ENCODE measurements at places on chromosomes 1 and 21.

DNA sequence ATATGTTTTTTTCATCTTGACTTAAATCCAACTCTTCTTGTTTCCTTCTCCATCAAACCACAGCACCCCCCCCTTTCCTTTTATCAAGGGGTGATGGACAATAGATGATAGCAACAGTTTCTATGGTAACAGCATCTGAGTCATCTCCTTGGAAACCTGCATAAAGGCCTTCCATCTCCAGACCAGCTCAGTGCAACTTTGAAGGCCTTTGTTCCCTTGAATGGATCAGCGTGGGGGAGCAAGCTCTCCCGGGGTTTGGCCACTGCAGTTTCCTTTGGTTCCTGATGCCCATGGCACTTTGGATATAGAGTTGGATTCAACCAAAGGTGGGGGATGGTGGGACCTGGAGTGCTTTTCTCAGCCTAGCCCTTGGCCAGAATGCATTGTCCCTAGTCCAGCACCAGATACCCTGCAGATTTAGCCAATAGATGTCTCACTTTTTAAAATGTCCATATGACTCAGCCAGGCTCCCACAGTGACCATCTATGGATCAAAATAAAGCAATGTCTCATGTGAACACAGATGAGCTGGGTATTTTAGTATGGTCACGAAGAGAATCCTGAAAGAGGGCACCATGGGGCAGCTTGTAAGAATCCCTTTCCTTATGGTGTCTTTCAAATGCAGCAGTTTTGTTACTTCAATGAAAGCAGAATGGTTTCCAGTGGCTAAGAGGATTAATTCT lies 127.7 kb downstream of the SPATA46 start:
- DNase-seq: no peak

DNA sequence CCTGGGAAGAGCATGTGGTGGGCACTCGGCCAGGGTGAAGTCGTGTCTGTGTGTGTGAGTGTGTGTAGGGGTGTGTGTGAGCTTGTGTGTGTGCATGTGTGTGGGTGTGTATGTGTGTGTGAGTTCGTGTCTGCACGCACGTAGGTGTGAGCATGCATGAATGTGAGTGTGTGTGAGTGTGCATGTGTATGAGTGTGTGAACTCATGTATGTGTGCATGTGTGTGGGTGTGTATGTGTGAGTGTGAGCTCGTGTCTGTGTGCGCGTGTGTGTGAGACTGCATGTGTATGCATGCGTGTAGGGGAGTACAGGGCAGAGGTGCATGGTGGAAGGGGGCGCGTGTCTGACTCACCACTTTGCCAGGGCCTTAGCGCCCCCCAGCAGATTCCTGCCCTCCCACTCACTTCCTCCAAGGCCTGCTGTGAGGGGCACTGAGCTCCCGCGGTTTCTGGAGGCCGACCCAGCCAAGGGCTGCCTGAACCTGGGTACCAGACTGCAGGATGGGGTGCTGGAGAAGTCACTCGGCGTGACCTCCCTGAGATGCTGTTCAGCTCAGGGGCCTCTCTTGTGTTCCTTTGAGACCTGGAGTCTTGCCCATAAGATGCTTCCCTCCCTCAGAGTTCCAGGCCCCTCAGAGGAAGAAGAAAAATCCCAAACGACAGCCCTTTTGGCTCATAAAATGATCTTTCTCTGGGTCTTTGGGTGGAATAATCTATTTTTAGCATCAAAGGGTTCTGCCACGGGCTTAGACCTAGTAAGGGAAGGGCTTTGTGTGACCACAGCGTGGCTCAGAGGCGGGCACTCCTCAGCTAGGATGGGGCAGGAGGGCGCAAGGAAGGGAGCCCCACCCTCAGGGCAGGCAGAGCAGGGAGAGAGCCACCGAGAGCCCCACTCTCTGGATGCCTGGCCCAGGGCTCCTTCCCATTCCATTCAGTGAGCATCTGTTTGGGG lies 41.1 kb upstream of the RUNX3 start:
- DNase-seq: peak; percentile 52

DNA sequence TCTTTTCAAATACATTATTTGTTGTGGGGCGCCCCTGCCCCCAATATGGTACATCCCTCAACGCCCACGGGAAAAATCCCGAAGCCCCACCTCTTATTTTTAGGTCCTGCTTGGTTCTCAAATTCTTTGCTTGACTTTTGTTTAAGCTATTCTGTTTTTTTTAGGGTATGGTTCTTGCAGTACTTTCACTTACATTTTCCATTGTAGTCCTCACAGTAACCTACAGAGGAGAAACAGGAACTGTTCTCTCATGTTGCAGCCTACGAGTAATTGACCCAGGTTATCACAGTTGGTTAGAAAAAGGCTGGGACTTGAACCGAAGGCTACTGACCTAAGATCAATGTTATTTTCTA lies 697 bp upstream of the C21orf91 start:
- no peak for DNase-seq

DNA sequence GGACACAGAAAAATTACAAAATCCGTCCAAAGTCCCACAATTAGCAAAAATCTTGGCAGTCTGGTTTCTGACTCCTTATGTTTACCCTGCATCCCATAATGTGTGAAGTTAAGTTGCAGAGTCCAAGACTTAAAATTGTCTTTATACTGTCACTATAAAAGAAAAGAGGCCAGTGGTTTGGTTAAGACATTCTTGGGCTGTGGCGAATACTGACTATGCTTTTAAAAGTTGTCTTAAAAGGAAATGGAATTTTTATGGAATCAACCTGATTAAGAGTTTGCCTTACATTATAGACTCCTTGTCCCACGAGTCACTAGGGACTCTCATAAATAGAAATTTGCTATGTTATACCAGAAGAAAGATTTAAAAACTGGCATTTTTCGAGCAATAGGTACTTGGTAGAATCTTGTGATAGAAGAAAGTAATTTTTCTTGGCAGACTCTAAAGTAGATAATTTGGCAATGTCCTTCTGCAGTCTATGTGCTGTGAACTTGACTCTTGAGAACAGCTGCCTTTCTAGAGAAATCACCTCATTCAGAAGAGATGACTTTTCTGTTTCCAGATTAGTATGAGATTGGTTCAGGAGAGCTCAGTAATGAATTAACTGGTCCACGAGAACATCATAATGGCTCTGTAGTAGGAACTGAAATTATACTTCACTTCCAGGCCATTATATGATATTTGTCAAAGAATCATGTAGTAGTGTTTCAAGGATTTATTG lies 31.8 kb downstream of the NTNG1 start:
- DNase-seq: peak; percentile 34

- no peak for DNase-seq
Measured at GRCh38 chr1:5765997-5766913, 226.0 kb downstream of the NPHP4 start.

DNA sequence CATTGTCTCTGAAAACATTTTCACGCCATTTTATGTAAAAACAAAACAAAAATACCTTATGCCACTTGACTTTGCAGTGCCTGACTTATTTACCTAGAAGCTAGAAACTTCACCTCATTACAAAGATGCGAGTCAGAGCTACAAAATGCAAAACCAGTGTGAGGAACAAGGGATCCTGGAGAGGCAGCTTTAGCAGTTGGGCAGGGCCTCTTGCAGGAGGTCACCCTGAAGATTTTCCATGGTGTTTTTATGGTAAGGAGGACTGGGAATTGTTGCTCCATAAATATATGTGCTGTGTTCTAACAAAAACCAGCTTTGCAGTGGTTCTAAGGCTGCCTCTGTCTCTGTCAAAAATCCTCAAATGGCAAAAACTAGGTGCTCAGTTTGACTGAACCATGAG lies 36.4 kb upstream of the TARBP1 start:
- DNase-seq: no peak

DNA sequence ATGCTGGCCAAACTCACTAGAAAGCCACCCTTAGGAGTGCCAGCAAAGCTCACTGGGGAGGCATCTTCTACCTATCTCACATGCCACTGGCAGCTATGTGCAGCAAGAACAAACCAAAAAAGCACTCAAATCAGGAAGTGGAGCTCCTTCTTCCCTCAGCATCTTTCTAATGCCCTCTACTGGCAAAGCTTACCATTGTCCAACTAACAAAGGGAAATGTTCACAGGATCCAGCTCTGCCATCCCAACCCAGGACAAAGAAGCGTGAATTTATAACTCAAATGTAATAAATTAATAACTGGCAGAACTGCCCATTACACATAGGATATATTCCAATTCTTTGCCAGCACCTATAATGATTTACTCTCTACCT lies 38.9 kb downstream of the LEPR start:
- peak; percentile 29 for DNase-seq

GRCh38 chr1:42164551-42165420 lies at the start of gene GUCA2A:
Gene GUCA2A (minus strand): TSS chr1:42164745. CDS start chr1:42164712, 33 bp downstream.
- DNase-seq: no peak

DNA sequence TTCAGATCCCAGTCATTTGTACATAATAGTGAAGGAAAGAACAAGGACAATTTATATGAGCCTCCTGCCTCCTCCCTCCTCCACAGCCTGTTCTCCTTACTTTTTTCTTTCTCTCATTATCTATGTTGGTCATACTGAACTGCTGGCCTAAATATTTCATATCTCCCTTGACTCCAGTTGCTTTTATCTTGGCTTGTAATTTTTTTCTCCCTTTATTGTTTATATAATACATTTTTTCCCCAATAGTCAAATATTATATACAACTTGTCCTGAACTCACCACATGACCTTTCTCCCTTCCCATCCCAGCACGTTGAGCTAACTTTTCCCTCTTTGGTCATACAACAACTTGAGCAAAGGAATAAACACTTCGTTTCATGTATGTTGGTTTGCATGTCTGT lies 752.1 kb downstream of the LTN1 start:
- peak; percentile 9 for DNase-seq

DNA sequence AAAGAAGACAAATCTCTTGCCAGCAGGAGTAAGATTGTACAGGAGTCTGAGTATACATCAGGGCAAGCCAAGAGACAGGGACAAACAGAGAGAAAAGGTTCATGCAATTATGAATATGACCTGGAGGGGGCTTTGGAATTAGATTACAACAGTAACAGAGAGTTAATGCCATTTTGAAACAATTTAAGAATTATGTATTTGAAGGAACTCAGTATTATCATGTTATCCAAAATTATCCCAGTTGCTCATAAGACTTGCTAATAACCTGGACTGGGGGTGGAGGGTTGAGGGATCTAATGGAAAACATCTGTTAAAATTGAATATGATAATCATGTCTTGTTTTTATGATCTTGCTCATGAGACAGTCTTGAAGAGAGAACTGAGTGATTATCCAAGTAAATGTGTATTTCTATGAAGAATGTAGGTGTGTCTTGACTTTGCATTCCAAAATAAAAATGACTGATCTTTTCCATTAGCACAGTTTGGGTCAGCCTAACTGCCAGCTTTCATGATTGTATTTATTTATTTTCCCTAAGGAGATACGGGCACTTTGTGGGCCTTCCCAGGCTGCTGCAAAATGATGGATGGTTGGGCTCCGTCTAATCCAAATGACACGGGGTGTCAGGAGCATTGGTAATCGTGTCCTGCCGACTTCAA lies 117.7 kb downstream of the ERG start:
- peak; percentile 41 for DNase-seq

DNA sequence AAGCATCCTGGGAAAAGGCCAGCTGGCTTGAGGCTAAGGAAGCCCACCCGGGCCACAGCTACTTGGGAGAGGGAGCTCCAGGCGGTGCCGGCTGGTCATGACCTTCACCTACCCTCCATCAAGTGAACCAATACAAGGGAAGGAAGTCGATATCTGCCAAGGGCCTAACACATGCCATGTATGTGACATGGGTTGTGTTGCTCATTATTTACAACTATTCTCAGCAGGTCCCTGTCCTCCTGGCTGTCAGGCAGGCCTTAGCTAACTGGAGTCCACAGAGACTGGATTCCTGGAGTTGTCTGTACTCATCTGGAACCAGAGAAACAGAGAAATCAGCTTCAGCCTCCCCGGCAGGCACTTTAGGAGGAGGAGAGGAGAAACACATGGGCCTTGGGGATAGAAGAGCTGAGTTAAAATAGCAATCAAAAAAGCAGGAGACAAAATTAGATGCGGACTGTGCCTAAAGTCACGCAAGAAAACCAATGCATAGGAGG lies 15.7 kb downstream of the TCEA3 start:
- no peak for DNase-seq

DNA sequence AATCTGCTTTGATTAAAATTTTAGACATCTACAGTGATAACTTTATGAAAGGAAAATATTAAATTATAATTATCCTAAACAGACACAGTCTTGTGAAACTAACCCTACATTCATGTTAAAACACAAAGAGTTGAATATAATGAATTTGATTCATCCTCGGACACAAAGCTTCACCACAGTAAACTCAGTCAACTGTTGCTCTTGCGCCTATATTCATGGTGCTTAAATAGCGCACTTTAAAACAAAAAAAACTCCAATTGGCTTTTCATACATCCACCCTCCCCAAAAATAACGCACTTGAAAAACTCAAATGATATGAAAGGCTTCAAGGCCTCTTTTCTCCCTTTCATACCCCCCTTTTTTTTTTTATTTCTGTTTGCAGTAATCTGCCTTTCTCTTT lies 260.3 kb downstream of the FAF1 start:
- DNase-seq: no peak

DNA sequence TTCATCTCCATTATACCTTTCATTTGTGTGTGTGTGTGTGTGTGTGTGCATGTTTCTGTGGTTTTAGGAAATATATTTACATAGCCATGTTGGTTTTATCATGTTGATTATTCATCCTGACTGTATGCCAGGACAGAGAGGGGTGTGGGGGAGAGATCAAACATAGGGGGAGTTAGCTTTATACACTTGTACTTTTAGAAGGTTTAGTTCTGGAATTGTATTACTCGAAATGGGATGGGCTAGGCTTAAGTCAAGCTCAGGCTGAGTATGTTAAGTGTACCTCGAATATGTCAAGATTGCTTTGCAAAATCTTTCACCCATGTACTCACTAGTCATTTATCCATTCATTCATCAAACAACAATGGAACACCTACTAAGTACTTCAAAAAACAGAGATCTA lies 123.3 kb downstream of the HMCN1 start:
- peak; percentile 55 for DNase-seq

DNA sequence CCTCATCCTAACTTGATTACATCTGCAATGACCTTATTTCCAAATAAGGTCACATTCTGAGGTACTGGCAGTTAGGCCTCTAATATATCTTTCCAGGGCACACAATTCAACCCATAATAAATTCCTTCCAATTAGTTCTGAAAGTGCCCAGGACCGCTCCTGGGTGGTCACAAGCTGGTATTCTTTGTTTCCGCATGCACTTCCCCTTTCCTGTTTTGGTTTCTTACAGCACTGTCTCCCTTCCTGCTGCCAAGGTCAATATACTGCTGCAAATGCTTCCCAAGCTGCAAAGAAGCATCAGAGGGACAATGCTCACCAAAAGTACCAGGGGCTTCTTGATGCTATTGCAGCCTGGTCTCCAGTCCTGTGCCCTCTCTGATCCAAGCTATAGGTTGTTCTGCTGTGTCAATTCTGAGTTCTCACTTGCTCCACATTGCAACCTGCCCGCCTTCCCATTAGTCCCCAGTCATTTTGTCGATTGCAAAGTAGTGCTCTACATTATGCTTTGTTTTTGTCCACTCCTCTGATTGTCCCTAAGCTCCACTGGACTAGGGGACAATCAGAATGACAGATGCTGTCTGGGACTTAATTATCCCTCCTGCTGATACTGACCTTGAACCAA lies 13.9 kb upstream of the XPR1 start:
- DNase-seq: no peak

DNA sequence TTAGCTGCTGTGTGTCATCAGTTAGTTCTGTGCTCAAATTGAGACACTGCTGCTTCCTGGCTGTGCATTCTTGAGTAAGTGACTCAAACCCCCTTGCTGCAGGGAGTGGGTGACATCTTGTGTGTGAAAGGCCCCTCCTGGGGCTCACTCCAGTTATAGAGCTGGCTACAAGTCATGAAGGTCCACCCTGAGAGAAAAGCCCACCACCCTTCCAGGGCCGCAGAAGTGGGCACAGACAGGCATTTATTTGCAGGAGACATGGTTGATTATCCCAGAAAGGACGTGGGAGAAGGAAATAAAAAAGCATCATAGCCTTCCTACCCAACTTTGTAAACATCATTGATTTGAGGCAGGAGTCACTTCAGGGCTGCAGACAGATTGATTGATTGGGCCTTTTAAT lies 550.6 kb downstream of the MATN1 start:
- no peak for DNase-seq
